ENCODE measurements at places on chromosomes 3 and 15.
A peak's percentile ranks its signal among the peaks of the same experiment; 100 is the strongest.

DNA sequence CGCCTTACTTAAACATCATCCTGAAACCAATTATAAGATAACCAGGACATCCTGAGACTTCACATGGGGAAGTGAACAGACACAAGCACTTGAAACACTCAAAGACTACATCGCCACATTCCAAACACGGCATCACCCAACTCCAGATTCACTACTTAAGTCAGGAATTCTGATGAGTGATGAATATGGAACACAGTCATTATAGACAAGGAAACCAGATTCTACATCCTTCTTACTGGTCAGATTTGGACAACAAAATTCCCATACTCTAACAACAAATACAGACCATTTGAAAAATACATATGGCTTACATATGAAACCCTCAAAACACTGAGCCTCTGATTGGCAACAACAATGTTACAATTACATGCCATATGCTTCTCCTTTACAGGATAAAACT is 13.1 kb upstream of the RBSN start:
- no peak for DNase-seq

DNA sequence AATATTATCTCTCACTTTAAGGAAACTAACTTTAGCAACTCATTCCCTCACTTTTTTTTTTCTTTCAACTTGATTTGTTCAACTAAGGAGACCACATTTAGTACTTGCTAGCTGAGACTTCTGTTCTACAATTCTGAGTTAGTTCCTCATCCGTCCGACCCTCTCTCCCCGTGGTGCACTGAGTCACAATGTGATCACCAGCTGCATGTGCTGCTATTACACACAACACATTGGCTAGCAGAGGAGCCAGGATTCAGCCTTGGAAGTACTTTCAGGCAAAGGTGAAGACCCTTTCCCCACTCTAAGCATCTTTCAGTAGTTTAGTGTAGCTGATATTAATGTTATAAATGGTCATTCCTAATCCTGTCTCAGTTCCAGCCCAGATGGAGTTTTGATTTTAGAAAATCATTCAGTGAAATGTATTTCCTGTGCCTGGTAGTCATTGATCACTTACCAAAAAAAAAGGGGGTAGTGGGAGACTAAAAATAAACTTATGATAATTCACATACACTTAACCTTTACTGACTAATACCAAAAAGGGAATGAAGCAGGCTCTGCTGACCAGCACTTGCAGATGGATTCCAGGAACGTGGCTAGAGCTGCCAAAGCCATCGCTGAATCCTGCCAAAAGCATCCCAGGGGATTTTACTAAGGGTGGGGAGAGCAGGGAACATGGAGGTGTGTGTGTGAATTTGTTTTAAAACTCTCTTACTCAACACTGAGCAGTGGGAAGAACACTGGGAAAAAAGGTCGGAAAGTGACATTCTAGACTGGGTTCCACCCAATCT is 424.8 kb downstream of the LPP start:
- no peak for DNase-seq

DNA sequence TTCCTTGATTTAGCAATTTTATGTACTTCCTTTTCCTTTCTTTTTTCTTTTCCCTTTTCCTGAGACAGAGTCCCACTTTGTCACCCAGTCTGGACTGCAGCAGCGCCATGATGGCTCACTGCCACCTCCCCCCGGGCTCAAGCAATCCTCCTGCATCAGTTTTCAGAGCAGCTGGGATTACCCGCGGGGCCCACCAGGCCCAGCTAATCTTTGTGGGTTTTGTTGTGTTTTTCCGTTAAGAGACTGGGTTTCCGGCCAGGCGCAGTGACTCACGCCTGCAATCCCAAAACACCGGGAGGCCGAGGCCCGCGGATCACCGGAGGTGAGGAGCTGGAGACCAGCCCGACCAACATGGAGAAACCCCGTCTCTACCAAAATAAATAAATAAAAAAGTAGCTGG is 17.7 kb downstream of the GOLGA8S start:
- no peak for DNase-seq

GRCh38 chr15:68433551-68433950 is 1.6 kb upstream of the ITGA11 start:
- no peak for DNase-seq

- no peak for DNase-seq
Measured at GRCh38 chr15:90915808-90916440, 12.8 kb downstream of the MAN2A2 start.

DNA sequence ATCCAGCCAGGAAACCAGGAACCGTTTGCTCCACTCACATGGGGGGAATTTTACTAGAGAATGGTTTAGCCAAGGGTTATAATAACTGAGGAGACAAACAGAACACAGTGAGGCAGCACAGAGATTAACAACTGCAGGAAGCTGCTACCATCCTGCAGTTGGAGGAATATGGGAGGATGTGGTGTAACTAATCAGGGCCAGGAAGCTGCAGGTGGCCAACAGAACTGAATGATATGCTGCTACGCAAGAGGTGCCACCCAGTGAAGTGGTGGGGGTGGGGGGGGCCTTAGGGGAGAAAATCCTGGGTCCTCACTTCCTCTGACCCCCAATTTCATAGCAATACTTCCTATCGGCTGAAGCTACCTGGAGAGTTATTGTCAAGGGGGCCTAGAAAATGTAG is 306.4 kb upstream of the STT3B start:
- no peak for DNase-seq

DNA sequence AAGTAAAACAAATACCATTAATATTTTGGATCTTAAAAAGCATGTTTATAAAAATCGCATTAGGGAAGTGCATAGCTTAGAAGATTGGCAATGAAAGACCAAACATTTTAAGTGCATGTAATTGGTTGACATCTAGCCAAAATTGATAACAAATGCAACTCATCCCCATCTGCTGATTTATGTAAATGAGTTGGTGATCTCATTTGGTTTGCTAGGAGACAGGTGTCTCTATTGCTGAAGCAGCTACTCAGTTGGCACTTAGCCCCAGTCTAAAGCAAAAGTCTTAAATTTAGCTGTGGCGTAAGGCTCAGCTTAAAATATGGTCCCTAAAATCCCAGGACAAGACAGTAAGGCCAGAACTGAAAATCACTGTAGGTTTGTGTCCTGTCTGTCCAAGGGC is 113.5 kb upstream of the CHL1 start:
- peak; percentile 39 for DNase-seq

- no peak for DNase-seq
Measured at GRCh38 chr15:24039683-24040082, 352.6 kb upstream of the NDN start.

GRCh38 chr3:25461946-25462345 is 33.9 kb downstream of the RARB start:
- no peak for DNase-seq

- no peak for DNase-seq
Measured at GRCh38 chr15:71329041-71329440, 213.8 kb downstream of the THSD4 start.

GRCh38 chr3:170117134-170117533 is 64.4 kb downstream of the PHC3 start:
- DNase-seq = no peak

GRCh38 chr15:99073008-99073717 is 31.7 kb upstream of the SYNM start:
- DNase-seq = no peak

DNA sequence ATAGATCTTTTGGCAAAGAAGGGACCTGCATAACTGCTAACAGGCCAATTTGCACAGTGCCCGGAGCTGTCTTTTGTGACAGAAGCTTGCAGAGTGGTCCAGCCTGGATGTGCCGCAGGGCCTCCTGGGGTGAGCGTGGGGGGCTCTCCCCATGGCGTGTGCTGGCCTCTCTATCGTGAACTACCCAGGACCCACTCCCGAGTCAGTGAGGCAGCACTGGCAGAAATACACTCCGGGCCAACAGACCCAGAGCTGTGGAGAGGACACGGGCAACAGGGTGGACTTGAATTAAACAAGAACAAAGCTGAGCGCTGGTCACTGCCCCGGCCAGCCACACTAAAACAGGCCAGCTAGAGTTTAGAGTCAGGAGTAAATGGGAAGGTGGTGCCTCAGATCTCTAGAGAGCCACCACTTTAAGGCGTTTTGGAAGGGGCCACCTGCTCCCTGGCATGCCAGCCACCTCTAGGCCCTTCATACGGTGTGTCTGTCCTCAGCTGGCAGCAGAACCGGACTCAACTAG is 152.1 kb downstream of the KLF13 start:
- no peak for DNase-seq

- DNase-seq = no peak
Measured at GRCh38 chr3:156768390-156768789, 57.8 kb upstream of the LEKR1 start.

- DNase-seq = no peak
Measured at GRCh38 chr3:152609891-152610290, 225.0 kb upstream of the P2RY1 start.

DNA sequence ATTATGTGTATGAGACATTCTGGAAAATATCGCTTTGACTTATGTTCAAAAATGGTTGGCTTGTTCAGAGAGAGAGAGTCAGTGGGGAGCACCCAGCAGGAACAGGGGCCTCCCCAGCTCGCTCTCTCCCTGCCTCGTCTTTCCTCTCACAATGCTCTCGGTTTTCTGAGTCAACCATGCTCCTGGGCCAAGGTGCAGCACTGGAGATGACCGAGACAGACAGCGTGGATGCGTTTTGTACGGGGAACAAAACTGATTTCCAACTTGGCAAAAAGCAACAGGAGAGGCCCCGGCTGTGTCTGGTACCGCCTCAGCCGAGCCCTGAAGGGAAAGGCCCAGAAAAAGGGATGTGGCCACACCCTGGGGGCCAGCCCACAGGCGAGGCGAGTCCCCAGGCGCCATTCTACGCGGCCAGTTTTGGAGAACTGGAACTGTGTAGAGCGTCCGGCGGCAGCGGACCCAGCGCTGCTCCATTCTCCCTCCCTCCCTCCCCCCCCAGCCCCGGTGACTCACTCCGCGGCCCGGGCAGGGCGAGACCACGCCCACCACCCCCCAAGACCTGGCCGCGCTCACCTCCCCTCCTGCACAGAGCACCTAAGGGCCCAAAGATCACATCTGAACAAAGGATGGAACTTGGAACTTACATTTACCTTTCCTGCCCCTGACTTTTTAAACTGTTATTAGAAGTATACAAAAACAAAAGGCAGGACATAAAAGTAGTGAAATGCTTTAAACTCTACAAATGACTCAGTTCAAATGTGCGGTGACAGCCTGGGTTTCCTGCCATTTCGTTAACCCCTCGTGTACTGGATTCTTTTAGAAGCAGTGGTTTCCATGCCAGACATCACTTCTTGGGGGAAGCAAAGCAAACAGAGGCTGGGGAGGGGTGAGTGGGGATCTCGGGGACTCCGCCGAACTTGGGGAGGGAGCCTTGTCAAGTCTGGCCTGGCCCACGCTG is 12.7 kb downstream of the ATP10A start:
- no peak for DNase-seq

- DNase-seq = no peak
Measured at GRCh38 chr3:126082362-126083137, 1.4 kb downstream of the SLC41A3 start.

- DNase-seq = peak; percentile 96
Measured at GRCh38 chr3:100023150-100023549, 91.2 kb downstream of the FILIP1L start.

GRCh38 chr3:144708437-144708836 is 736.8 kb downstream of the DIPK2A start:
- DNase-seq = no peak

DNA sequence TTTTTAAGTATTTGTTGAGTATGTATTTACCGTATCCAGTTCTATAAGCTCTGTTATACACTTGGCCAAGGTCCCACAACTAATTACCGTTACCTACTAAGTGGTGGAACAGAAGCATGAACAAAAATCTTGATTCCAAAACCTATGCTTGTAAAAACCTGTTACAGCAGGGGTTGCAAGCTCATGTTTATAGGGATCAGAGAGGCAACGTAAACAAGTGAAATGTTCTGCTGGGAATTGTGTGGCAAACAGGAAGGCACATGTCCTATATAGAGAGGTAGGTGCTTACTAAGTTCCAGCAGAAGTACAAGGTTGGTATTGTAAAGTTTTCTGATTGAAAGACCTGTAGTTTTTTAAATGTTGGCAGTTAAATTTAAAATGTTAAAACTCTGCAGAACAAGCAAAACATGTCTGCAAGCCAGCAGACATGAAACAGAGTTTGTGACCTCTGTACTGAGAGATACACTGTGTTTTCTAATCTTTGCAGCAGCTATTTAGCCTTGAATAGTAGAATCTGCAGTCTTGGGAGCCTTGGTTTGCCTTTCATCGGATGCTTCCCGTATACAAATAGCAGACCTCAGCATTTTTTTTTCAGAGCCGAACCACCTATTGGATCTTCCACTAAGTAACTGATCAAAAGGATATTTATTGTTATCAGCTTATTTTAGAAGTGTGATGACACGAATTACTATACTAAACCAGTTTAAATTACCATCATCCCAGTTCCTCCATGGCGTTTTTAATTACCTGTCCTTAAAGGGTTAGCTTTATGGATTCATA is 11.4 kb downstream of the IREB2 start:
- DNase-seq = no peak

DNA sequence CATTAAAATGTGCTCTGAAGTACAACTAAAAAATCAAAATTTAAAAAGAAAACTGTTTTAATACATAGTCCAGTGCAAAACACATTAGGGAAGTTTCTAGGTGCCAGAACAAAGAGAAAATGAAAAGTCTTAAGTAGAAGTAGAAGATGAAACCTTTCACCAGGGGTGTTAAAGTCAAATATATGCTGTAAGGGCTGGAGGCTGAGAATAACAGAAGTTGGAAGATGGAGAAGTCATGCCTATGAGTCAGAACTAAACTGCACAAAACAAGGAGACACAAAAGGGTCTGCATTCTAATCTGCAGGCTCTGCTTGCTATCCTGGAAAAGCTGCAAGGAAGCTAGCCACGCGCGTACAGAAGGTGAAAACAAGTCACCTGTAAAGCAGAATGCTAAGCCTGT is 48.7 kb upstream of the CPB1 start:
- no peak for DNase-seq

- DNase-seq = no peak
Measured at GRCh38 chr3:73255609-73256029, 194.2 kb downstream of the EBLN2 start.

- DNase-seq = no peak
Measured at GRCh38 chr3:112508860-112509259, 9.6 kb upstream of the BTLA start.

- no peak for DNase-seq
Measured at GRCh38 chr3:76131396-76132153, 346.2 kb upstream of the ZNF717 start.

- no peak for DNase-seq
Measured at GRCh38 chr3:171490901-171491300, 30.7 kb upstream of the TNIK start.

- no peak for DNase-seq
Measured at GRCh38 chr3:53711387-53711786, 134.8 kb downstream of the CHDH start.

DNA sequence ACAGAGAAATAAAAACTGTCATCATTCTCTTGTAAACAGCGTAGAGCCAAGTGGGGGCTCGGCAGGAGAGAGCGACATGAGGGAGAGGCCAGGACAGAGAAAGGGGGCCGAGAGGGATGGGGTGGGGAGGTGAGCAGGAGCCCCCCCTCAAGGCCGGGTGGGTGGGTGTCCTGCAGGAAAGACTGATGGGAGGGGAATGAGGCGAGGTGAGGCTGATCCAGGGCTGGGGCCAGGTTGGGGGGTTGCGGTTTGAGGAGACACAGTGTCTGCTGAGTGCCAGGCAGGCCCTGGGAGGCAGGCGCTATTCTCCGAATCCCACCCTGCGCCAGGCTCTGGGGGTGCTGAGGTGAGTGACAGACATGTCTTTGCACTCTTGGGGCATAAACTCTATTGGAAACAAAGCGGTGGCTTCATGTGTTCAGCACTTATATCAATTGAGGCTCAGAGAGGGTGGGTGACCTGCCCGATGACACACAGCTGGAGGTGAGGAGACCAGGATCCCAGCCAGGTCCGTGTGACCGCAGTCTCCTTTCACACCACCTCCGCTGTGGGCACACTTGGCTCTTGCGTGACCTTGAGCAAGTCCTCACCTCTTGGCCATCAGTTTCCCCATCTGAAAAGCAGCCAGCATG is 19.6 kb upstream of the CSPG4 start:
- DNase-seq = no peak

Data from brain (organoid and tissue), 16 donors.